Fibroblast of the aortic adventitia (primary cell): ENCODE measurements at places on chromosomes 5 and 9. TPM values are rescaled to one million over a fixed set of nuclear protein-coding genes. Genes with fewer than 3 reads are reported as not detected.

MAMDC2 gene
- total RNA-seq, result 0.45 and 2.8 TPM in 2 replicates

IFNA16 gene
- total RNA-seq, result not detected in 2 replicates

MRPL36 gene
- total RNA-seq, result 3.8 and 47.9 TPM in 2 replicates

FCN2 gene
- total RNA-seq, result not detected in 2 replicates

GRM6 gene
- not detected in 2 replicates for total RNA-seq

TLE4 gene
- total RNA-seq, result 14.7 and 75.3 TPM in 2 replicates

MACIR gene
- 7.1 and 13.8 TPM in 2 replicates for total RNA-seq

AMBP gene
- total RNA-seq, result 0.27 TPM in 1 of 2 replicates, not detected in the other

FAM163B gene
- not detected in 2 replicates for total RNA-seq

KIF4B gene
- total RNA-seq, result not detected in 2 replicates

NR5A1 gene
- total RNA-seq, result not detected in 2 replicates

TIFAB gene
- total RNA-seq, result 0.08 TPM in 1 of 2 replicates, not detected in the other

ACOT12 gene
- total RNA-seq, result 0.27 TPM in 1 of 2 replicates, not detected in the other

CDC14B gene
- total RNA-seq, result 30.3 and 31.5 TPM in 2 replicates

IFNK gene
- not detected in 2 replicates for total RNA-seq
